ENCODE measurements at places on chromosomes 2 and 18. TPM values are rescaled to one million over a fixed set of nuclear protein-coding genes. Genes with fewer than 3 reads are reported as not detected.

The ACADL gene
- total RNA-seq: not detected

The NOSTRIN gene
- total RNA-seq: 1.2 TPM

The RBM44 gene
- total RNA-seq: 0.16 TPM

The SLC8A1 gene
- total RNA-seq: 0.20 TPM

The RAB31 gene
- total RNA-seq: 21.4 TPM

The CIDEA gene
- total RNA-seq: not detected

The FAM210A gene
- 24.1 TPM for total RNA-seq

The EMX1 gene
- total RNA-seq: not detected

The SLC40A1 gene
- 2.0 TPM for total RNA-seq

The OTOF gene
- total RNA-seq: 0.11 TPM

The EMILIN2 gene
- total RNA-seq: 14.7 TPM

The TOGARAM2 gene
- total RNA-seq: 0.20 TPM

The PROKR1 gene
- total RNA-seq: not detected

The CLEC4F gene
- total RNA-seq: not detected

The HRH4 gene
- total RNA-seq: not detected

The ACTG2 gene
- 0.40 TPM for total RNA-seq

The APOB gene
- 0.14 TPM for total RNA-seq

The HOXD11 gene
- total RNA-seq: 6.5 TPM

The CCDC74B gene
- total RNA-seq: 6.4 TPM

The LAPTM4A gene
- 245 TPM for total RNA-seq

The DES gene
- 0.27 TPM for total RNA-seq

The MEP1B gene
- 0.04 TPM for total RNA-seq

The ARHGAP25 gene
- 0.22 TPM for total RNA-seq

The UGT1A7 gene
- 5.0 TPM for total RNA-seq

The TMEM237 gene
- total RNA-seq: 18.2 TPM

The AQP12A gene
- not detected for total RNA-seq

The HOXD3 gene
- 0.11 TPM for total RNA-seq

The SCYGR4 gene
- not detected for total RNA-seq

The KCNE4 gene
- total RNA-seq: 0.46 TPM

The ZC3H6 gene
- 0.42 TPM for total RNA-seq

All from A549 treated with AZD2906 at 1 μM for 4 hours (cell line).